ENCODE measurements at places on chromosomes 12 and 14.

GRCh38 chr12:79414252-79414651 lies 276.5 kb downstream of the PAWR start:
- no peak for DNase-seq

GRCh38 chr12:77751939-77752338 lies 78.8 kb upstream of the NAV3 start:
- DNase-seq, result peak; percentile 35

GRCh38 chr12:25644979-25645378 lies 91.9 kb upstream of the LMNTD1 start:
- DNase-seq, result no peak

- DNase-seq, result no peak
Observed at GRCh38 chr12:114221136-114221833, 184.7 kb downstream of the TBX5 start.

DNA sequence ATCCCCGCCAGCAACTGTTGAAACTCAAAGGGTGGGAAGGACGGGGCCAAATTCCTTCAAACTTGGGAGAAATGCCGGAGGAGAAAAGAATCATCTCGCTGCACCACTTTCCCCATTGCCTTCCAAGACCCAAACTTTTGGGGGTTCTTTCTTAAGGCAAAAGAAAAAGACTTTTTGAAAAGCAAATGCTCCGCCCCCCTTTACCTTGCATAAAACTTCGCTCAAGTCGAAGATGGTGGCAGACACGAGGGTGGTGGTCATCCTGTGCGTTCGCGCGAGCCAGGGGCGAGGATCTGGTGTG lies 239 bp downstream of the ZFP36L1 start:
- no peak for DNase-seq

- no peak for DNase-seq
Observed at GRCh38 chr12:90964616-90965015, 9.6 kb upstream of the CCER1 start.

DNA sequence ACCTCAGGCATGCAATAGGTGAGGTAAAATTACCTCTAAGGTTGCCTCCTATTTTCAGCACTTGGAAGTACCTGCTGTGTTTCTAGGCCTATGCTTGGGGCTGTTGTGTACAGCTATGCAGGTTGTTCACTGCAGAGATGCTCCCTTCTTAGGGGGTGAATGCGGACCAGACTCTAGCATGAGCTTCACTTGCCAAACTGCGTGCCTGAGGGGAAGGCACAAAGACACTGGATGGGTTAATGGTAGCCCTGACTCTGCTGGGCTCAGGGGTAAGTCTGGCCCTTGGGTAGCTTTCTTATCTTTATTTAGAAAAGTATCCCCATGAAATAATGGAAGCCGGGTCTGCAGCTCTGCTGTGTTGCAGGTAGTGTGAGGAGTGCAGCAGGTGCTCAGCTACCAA lies 35.7 kb downstream of the B4GALNT3 start:
- DNase-seq, result no peak

- DNase-seq, result no peak
Observed at GRCh38 chr14:71071042-71071441, 163.8 kb downstream of the PCNX1 start.

- no peak for DNase-seq
Observed at GRCh38 chr12:26177283-26177682, 18.1 kb upstream of the SSPN start.
